HEK293T (cell line): ENCODE measurements at places on chromosomes 7 and 10.

- no peak for DNase-seq
Observed at GRCh38 chr7:105046414-105046813, 32.4 kb downstream of the KMT2E start.

DNA sequence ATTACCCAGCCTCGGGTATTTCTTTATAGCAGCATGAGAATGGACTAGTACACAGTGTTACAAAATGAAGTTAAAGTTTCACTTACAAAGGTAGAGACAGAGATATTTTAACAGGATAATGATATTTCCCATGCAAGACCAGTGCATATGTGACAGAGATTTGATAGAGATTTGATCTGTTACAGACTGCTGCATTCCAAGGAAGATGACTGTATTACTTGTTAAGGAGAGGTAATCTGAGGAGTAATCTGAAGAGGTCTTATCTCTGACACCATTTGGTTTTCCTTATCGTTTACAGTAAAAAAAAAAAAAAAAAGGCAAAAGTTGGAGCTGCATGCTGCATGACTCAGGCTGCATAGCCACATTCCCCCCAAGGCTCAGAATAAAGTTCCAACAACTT lies 289.6 kb downstream of the POM121L12 start:
- no peak for DNase-seq

DNA sequence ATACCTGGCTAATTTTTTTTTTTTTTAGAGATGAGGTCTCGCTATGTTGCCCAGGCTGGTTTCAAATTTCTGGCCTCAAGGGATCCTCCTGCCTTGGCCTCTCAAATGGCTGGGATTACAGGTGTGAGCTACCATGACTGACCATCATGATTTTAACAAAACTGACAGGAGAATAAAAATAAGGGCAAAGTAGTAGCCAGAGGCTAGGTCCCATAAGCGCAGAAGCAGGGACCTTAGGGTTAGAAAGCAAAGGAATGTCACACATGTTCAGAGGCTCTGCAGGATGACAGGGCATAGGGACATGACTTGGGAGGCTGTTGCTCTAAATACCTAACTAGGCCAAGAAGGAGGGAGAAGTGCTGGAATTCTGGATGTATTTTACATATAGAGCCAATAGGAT lies 5.1 kb upstream of the LIMK1 start:
- DNase-seq: no peak

DNA sequence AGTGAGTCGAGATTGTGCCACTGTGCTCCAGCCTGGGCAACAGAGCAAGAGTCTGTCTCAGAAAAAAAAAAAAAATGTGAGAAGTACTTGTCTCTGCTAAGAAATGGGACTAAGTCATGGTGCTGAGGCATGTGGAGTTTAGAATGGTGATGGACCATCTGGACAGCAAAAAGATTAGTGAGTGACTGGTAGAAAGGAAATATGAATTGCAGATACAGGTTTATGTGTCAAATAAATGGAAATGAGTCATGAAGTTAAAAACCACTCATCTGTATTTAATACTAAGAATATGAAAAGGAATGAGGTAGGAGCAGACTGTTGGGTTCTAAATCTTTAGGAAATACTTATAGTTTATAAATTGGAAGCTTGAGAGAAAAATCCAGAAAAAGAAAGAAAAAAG lies 625.7 kb upstream of the ANKRD30A start:
- no peak for DNase-seq
